Psoas muscle (tissue), 8 donors: ENCODE measurements at places on chromosomes 7 and 10. TPM values are rescaled to one million over a fixed set of nuclear protein-coding genes. Genes with fewer than 3 reads are reported as not detected.

The LRRC61 gene
- 1.6 TPM for total RNA-seq

DNA sequence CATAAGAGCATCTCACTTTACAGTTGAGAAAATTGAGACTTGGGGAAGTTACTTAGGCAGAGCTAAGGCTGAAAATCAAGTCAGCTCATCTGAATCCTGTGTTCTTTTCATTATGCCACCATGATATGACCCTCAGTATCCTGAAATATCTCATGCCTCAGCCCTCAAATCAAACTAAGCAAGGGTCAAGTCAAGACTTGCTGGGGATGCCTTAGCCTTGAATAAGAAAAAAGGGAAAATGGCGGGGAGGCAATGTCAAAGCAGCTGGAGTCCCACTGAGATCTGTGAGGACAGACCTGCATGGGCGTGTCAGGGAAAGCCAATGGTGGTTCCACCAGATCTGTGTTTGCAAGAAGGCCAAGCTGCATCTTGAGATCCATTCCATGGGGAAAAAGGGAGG, 91.0 kb upstream of the CACUL1 start:
- no peak for DNase-seq

DNA sequence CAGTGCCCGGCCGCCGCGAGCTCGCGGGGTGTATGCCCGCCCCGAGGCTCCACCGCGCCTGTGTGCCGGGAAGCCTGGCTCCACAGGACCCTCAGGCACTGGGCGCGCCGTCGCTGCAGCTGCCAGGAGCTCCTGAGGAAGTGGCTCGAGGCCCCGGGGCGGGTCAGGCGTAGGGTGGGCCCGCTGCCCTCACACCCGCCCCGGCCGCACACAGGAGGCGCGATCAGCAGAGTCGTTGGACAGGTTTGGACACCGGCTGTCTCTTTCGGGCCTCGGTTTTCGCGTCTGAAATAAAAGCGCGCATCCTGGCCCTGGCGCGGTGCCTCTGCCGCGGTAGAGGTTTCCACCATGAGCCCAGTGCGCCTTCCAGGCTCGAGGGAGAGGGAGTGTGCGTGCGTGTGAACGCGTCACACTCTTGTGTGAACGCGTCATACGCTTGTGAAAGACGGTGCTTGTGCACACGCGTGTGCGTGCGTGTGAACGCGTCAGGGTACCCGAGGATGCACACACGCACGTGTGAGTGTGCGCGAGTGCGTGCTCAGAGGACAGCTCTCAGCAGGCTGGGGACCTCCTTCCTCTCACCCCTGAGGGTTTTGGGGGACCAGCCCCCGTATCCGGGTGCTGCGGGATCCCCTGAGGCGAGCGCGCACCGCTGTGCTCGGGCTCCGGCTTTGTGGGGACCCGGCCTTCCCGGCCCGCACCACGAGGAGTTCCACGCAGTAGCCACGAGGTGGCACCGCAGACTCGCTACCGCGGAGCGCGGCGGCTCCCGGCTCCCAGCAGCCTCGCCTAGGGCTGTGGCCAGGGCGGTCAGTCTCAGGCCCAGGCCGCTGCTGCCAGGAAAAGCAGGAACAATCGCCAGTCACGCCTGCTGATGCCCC, 83.8 kb downstream of the BMS1 start:
- DNase-seq: peak; percentile 81

DNA sequence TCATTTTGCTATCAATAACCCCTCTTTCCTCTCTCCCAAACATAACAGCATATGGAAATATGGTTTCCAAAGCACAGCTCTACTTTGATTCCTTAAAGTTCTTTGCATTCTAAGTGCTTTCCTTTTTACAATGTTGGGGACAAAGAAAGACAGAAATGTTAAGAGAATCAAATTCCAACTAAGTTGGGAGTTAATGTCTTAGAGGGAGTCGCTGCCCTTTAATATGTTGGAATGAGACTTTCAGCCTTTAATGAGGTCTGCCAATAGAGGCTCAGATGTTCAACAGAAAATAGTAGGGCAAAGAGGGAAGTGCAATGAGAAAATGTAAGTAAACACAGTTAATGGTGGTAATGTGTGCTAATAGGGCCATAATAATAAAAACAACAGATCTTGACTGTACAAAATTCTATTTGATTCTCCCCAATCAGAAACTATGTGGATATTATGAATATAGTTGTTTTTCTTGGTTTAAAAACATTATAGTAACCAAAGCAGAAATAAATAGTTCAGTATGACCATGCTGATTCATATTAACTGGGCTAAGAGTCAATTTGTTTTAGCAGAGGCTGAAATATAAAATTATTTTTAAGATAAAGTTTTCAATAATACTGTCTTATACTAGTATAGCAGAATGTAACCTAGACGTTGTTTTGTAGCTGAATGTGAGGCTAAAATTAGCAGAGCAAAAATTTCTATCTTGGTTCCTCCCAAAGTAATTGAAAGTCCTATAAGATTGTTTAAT, 10.3 kb downstream of the HYCC1 start:
- DNase-seq: no peak

DNA sequence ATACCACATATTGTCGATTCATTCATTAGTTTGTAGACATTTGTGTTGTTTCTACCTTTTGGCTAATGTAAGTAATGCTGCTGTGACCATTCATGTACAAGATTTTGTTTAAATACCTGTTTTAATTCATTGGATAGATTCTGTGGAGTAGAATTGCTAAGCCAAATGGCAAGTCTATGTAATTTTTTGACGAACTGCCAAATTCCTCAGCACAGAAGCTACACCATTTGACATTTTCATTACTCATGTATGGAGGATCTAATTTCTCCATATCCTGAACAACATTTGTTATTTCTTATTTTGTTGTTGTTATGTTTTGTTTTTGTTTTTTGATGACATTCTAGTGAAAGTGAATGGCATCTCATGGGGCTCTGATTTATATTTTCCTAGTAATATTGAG, 1351.3 kb upstream of the SORCS1 start:
- no peak for DNase-seq

The CDC14C gene
- not detected for total RNA-seq

The SMURF1 gene
- 13.0 TPM for total RNA-seq

The AKR1C8 gene
- not detected for total RNA-seq

DNA sequence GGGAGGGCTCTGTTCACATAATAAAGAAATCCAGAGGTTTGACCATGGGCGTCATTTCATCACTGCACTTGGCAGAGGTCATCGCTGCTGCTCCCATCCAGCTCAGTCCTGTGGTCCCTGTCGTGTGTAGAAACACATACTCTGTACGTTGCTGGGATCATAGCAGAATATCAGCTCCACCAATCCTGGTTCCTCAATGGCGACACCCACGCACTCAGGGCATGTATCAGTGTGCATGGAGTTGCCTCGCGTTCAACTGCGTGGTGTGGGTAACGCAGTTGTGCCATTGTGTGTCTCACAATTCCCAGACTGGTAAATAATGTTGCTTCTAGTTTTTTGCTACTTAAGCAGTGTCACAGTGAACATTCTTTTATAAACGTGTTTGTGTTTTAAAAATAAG, 111.1 kb downstream of the LHPP start:
- no peak for DNase-seq

DNA sequence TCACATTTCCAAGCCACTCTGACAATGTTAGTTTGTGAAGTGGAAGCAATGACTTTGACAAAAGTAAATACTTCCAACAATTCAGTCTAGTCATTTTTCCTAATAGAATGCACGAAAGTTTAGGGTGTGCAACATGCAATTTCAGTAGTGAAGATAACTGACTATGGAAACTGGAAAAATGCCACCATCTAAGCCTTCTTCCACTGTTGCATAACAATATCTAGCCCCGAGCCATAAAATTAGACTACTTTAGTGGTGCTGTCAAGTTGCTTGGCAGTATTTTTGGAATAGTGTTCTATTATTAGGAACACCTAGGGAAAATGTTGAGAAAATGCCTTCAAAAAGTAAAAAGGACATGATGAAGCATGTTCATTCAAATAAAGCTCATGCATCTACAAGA, 17.9 kb downstream of the SEMA3A start:
- DNase-seq: no peak

DNA sequence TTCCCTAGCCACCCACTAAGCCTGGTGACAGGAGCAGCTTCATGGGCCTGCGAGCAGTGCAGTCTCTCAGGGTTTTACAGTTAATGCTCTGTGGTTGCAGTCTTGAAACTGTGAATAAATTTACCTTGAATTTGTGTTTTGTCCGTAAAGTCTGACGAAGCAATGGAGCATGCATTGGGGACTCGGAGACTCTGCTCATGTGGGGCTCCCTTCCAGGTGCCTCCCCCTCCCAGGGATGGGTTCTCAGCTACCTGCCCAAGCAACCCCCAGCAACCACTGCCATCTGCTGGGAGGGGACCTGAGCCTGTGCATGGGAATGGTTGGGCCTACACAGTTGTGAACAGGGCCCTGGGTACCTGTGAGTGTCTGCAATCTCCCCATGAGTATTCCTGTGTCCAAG, 36.3 kb upstream of the IKZF1 start:
- DNase-seq: no peak

GRCh38 chr10:55870186-55870585, 490.9 kb downstream of the ZWINT start:
- DNase-seq: no peak

The GHRHR gene
- not detected for total RNA-seq

The FAM241B gene
- total RNA-seq: 1.1 TPM
